ENCODE measurements at places on chromosomes 12 and 14.

DNA sequence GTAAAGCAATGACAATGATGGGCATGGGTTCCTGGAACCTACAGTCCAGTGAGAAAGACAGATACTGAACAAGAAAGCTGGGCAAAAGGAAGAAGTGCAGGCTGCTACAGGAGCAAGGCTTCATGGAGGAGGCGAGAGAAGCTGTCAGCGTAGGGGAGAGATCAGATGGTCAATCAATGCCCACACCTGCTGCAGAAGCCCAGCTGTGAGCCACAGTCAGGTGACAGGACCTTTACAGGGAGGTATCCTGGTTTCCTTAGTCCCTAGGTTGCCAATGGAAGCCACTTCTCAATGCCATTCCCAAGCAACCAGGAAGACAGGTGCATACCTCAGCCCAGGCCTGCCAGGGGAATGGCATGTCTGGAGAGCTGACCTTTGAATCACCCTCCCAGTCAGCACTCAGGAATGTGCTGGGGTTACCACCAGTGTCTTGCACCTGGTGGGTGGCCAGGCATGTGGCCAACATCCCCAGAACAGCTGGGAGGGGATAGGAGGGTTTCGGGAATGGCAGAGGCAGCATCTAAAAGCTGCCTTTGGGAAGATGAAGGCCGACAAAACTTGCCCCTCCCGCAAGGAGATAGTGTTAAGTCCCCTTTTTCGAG, 170.3 kb downstream of the TTC7B start:
- no peaks in the 10 kb centered on the region for H3K36me3 ChIP-seq
- no peaks in the 10 kb centered on the region for H3K27me3 ChIP-seq
- no peak overlapping the region for H3K4me3 ChIP-seq

GRCh38 chr12:22855456-22855855, 230.5 kb downstream of the ETNK1 start:
- no peaks in the 10 kb centered on the region for H3K27me3 ChIP-seq
- H3K27ac ChIP-seq, result no peak overlapping the region
- H3K36me3 ChIP-seq, result no peaks in the 10 kb centered on the region
- H3K4me3 ChIP-seq, result no peak overlapping the region

GRCh38 chr14:72945356-72946027, 19.2 kb downstream of the DCAF4 start:
- no peaks in the 10 kb centered on the region for H3K4me1 ChIP-seq
- no peaks in the 10 kb centered on the region for H3K27me3 ChIP-seq
- no peaks in the 10 kb centered on the region for H3K36me3 ChIP-seq
- H3K27ac ChIP-seq, result no peak overlapping the region

DNA sequence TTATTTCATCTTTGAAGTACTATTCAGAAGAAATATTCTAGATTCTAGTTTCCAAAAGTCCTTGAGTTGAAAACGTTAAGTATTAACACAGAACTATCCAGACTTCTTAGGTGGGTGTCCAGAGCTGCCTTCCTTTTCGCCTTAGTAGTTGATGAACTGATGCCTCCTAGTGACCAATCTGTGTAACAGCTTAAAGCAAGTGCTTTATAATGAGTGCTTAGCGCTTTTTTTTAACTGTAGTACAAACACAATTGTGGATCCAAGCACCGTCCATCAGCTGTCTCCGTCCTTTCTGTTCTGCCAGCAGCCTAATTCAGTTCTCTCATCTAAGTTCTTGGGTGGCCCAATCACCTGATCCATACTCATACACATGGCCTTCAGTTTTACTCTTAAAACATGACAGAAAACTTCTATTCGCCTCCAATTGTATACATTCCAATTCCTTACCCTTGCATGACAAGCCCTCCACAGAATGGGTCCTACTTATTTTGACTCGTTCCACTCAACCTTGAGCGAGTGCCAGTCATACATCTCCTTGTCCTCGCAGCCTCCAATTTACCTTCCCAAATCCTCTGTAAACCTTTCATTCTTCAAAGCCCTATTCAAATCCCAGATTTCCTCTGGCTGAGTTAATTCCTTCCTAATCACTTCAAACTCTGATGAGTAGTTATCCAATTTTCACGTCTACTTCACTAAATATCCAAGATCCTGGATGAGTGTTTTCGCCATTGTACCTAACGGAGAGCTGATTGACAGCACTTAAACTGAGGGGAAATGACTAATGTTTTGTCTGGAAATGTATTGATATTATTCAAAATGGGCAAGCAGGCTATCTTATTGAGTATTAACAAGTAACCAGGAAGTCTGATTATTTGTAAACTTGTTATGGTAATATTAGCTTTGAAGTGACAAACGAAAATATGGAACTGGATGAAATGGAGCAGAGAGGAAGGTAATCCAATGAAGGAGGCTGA, 5.8 kb upstream of the PHLDA1 start:
- no peaks in the 10 kb centered on the region for H3K36me3 ChIP-seq
- no peaks in the 10 kb centered on the region for H3K27me3 ChIP-seq
- no peak overlapping the region for H3K27ac ChIP-seq
- no peak overlapping the region for H3K4me3 ChIP-seq

GRCh38 chr14:65062096-65063075, 39.9 kb downstream of the MAX start:
- no peaks in the 10 kb centered on the region for H3K4me1 ChIP-seq
- H3K36me3 ChIP-seq, result no peaks in the 10 kb centered on the region

- no peaks in the 10 kb centered on the region for H3K27me3 ChIP-seq
- DNase-seq, result peak; percentile 82
- no peaks in the 10 kb centered on the region for H3K36me3 ChIP-seq
- H3K27ac ChIP-seq, result peak overlapping the region; percentile 81
Observed at GRCh38 chr12:121579981-121580868, 598 bp downstream of the KDM2B start.

- H3K4me3 ChIP-seq, result no peak overlapping the region
- DNase-seq, result no peak
- no peak overlapping the region for H3K27ac ChIP-seq
- H3K36me3 ChIP-seq, result no peaks in the 10 kb centered on the region
Observed at GRCh38 chr12:82438356-82438755, 80.0 kb downstream of the METTL25 start.

- H3K4me1 ChIP-seq, result no peaks in the 10 kb centered on the region
- H3K4me3 ChIP-seq, result no peak overlapping the region
- no peaks in the 10 kb centered on the region for H3K36me3 ChIP-seq
- H3K27ac ChIP-seq, result no peak overlapping the region
Observed at GRCh38 chr14:39442293-39442692, 10.1 kb upstream of the FBXO33 start.

DNA sequence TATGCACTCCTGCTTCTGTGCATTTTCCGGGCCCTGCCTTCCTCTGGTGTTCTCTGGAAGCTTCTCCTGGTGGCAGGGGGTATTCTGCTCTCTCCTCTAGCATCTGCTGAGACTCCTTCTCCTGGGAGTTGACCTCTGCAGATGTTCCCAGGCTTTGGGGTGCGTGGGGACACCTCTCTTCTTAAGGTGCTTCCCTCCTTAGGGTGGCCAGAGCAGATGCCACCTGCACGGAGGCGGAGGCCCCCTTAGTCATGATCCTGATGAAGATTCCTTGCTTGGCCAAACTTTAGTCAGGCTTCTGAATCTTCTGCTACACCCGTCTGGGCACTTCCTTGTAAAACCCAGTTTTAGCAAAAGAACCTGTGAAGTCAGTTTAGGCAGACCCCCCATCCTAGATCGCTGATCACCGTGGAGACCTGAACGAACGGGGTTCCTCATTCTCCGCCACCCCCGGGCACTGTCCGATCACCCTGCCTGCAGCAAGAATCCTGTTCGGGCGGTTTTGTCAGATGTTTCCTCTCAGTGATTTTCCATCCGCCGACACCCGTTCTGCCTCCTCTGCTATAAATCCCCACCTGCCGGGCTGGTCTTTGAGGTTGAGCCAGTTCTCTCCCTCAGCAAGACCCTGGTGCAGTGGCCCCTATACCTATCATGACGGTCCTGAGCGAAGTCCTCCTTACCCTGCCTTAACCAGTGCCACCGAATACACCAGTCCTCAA, 111.9 kb downstream of the CALM1 start:
- H3K27me3 ChIP-seq, result no peaks in the 10 kb centered on the region
- no peaks in the 10 kb centered on the region for H3K36me3 ChIP-seq
- peak; percentile 75 for DNase-seq
- no peak overlapping the region for H3K4me3 ChIP-seq
- peaks cover 44% of the 10 kb centered on the region for H3K4me1 ChIP-seq

GRCh38 chr14:32731249-32731648, 207.4 kb upstream of the NPAS3 start:
- DNase-seq, result no peak
- no peaks in the 10 kb centered on the region for H3K27me3 ChIP-seq
- no peaks in the 10 kb centered on the region for H3K4me1 ChIP-seq
- no peak overlapping the region for H3K4me3 ChIP-seq
- no peaks in the 10 kb centered on the region for H3K36me3 ChIP-seq
- no peak overlapping the region for H3K27ac ChIP-seq

GRCh38 chr14:97361958-97362357, 564.8 kb downstream of the VRK1 start:
- H3K4me3 ChIP-seq, result no peak overlapping the region
- H3K27ac ChIP-seq, result no peak overlapping the region
- no peaks in the 10 kb centered on the region for H3K4me1 ChIP-seq
- H3K36me3 ChIP-seq, result no peaks in the 10 kb centered on the region
- no peak for DNase-seq
- no peaks in the 10 kb centered on the region for H3K27me3 ChIP-seq

DNA sequence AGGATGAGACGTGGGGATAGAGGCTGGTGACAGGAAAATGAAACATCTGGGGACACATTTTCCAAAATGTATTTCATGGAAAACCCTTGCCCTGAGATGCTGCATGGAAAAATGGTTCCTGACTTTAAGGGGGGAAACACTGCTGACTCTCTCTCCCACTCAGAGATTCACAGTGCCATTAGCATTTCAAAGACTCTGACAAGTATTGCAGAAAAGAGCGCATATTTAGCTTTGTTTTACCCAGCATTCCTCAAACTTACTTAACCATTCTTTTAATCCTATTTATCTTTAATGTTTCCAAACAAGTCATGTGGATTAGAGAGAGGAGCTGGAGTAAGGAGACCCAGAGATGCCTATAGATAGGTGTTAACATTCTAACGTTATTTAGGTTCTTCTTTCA, 141.8 kb upstream of the DYRK2 start:
- no peak for DNase-seq
- H3K4me3 ChIP-seq, result no peak overlapping the region
- H3K36me3 ChIP-seq, result no peaks in the 10 kb centered on the region

- no peak for DNase-seq
- H3K36me3 ChIP-seq, result no peaks in the 10 kb centered on the region
- H3K27me3 ChIP-seq, result no peaks in the 10 kb centered on the region
- H3K4me3 ChIP-seq, result no peak overlapping the region
Observed at GRCh38 chr12:85390266-85390665, 110.2 kb downstream of the ALX1 start.

- no peak overlapping the region for H3K4me3 ChIP-seq
- H3K4me1 ChIP-seq, result peaks cover 44% of the 10 kb centered on the region
- H3K36me3 ChIP-seq, result no peaks in the 10 kb centered on the region
- no peak for DNase-seq
Observed at GRCh38 chr12:124007826-124008570, 35.0 kb downstream of the ZNF664 start.

GRCh38 chr12:105600911-105601545, 270.5 kb downstream of the C12orf75 start:
- H3K36me3 ChIP-seq, result no peaks in the 10 kb centered on the region
- peaks cover 11% of the 10 kb centered on the region for H3K4me1 ChIP-seq
- H3K27me3 ChIP-seq, result no peaks in the 10 kb centered on the region
- DNase-seq, result no peak
- no peak overlapping the region for H3K4me3 ChIP-seq
- no peak overlapping the region for H3K27ac ChIP-seq

- no peak overlapping the region for H3K4me3 ChIP-seq
- DNase-seq, result no peak
- H3K27ac ChIP-seq, result no peak overlapping the region
- H3K4me1 ChIP-seq, result no peaks in the 10 kb centered on the region
- H3K36me3 ChIP-seq, result no peaks in the 10 kb centered on the region
Observed at GRCh38 chr12:30661210-30661609, 34.5 kb downstream of the IPO8 start.

GRCh38 chr14:95889236-95889979, 12.8 kb downstream of the TUNAR start:
- peaks cover 3% of the 10 kb centered on the region for H3K27me3 ChIP-seq
- DNase-seq, result no peak
- no peaks in the 10 kb centered on the region for H3K36me3 ChIP-seq
- H3K4me3 ChIP-seq, result no peak overlapping the region
- no peaks in the 10 kb centered on the region for H3K4me1 ChIP-seq

- no peak overlapping the region for H3K4me3 ChIP-seq
- H3K4me1 ChIP-seq, result no peaks in the 10 kb centered on the region
- H3K27ac ChIP-seq, result no peak overlapping the region
Observed at GRCh38 chr14:35558680-35559079, 24.7 kb downstream of the INSM2 start.

DNA sequence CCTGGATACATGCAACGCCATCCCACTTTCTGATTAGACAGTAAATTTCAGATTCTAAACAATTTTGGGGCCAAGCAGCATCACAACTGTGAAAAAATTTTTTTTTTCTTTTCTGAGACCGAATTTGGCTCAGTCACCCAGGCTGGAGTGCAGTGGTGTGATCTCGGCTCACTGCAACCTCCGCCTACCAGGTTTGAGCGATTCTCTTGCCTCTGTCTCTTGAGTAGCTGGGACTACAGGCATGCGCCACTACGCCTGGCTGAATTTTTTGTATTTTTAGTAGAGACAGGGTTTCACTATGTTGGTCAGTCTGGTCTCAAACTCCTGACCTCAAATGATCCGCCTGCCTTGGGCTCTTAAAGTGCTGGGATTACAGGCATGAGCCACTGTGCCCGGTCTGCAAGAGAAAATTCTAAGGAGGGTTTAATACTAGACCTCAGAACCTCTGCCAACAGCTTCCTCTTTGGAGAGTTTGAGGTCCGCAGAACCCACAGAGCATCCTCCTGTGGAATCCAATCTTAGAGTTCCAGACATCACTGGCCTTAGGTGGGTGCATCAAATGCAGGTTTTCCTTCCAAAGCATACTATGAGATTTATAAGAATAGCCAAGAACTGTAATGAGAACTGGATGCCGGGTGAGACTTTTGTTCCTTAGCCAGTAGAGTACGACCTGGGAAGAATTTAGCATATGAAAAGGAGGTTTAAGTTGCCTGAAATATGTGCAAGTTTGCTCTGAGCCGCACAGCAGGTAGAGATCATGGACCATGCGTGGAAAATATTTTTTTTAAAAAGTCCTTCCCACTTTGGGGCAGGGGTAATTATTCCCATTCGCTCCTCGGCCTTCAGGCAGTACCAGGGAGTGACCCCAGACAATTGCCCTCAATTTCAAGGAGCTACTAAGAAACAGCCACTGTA, 7.8 kb upstream of the PHC1 start:
- H3K27ac ChIP-seq, result no peak overlapping the region
- peaks cover 3% of the 10 kb centered on the region for H3K4me1 ChIP-seq
- no peak for DNase-seq
- H3K4me3 ChIP-seq, result no peak overlapping the region
- H3K27me3 ChIP-seq, result no peaks in the 10 kb centered on the region
- no peaks in the 10 kb centered on the region for H3K36me3 ChIP-seq

GRCh38 chr14:65789363-65789762, 376.8 kb downstream of the FUT8 start:
- H3K27me3 ChIP-seq, result peaks cover 4% of the 10 kb centered on the region
- no peak overlapping the region for H3K27ac ChIP-seq
- DNase-seq, result no peak
- no peaks in the 10 kb centered on the region for H3K36me3 ChIP-seq

GRCh38 chr12:57243521-57244311, 7.3 kb downstream of the STAC3 start:
- peak; percentile 88 for DNase-seq
- H3K4me3 ChIP-seq, result peak overlapping the region; percentile 71
- H3K4me1 ChIP-seq, result peaks cover 48% of the 10 kb centered on the region

GRCh38 chr12:117023998-117024960, 74.9 kb downstream of the TESC start:
- H3K27me3 ChIP-seq, result no peaks in the 10 kb centered on the region
- H3K4me1 ChIP-seq, result no peaks in the 10 kb centered on the region
- no peak overlapping the region for H3K27ac ChIP-seq
- H3K4me3 ChIP-seq, result no peak overlapping the region
- H3K36me3 ChIP-seq, result no peaks in the 10 kb centered on the region
